ENCODE measurements at places on chromosomes 5 and 9.
A peak's percentile ranks its signal among the peaks of the same experiment; 100 is the strongest.

GRCh38 chr9:87749335-87750035 is 23.6 kb downstream of the CTSL start:
- no peak for DNase-seq

GRCh38 chr9:121945281-121945680 is 147.8 kb downstream of the TTLL11 start:
- no peak for DNase-seq

GRCh38 chr5:125263356-125263755 is 516.9 kb upstream of the ZNF608 start:
- DNase-seq = no peak

- DNase-seq = no peak
Measured at GRCh38 chr9:95852059-95853032, 23.1 kb upstream of the ERCC6L2 start.

DNA sequence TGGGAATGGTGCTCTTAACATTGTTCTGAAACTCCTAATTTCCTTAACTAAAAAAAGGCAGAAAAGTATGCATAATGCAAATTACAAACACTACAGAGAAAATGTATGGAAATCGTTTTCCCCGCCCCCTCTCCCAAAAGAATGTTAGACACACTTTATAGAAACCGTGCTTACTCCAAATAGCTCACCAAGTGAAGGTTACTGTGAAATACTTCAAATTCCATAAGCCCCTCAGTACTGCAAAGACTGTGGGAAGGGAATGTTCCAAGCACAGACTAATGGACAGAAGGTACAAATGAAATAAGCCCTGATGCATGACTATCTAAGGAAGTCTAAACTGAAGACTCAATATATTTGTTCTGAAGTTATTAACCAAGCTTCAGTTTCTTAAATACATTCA is 12.5 kb downstream of the MAPKAP1 start:
- no peak for DNase-seq

- DNase-seq = no peak
Measured at GRCh38 chr5:113489299-113489698, 1.0 kb upstream of the MCC start.

- DNase-seq = no peak
Measured at GRCh38 chr9:1383899-1384455, 333.8 kb downstream of the DMRT2 start.

- DNase-seq = no peak
Measured at GRCh38 chr5:79878721-79879336, 112.2 kb downstream of the MTX3 start.

- no peak for DNase-seq
Measured at GRCh38 chr9:126720661-126721563, 83.9 kb upstream of the ZBTB43 start.

- DNase-seq = peak; percentile 37
Measured at GRCh38 chr9:34988218-34989002, 1.1 kb upstream of the DNAJB5 start.

DNA sequence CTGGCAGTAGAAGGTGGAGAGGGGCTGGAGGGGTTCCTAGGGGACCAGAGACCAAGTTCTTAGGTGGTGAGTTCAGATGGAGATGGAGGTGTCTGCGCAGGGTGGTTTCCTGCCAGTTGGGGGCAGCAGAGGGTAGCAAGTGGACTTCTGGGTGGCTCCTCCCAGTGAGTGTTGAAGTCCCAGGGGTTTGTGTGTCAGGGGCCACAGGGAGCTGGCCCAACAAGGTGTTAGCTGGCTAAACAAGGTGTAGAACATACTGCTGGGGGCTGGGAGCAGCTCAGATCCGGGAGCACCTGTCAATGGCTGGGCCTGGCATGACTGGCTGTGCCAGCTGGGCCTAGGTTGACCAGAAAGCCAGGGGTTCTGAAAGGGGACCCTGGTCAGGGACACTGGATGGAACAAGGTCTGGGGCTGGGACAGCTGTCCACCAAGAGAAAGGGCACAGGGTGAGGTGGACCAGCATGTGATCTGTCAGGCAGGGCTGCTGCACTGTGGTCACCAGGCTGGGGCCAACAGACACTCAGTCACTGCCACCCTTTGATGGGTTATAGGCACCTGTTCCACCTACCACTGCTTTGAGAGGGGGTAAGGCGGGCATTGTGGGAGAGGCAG is 35.6 kb downstream of the DAB2IP start:
- no peak for DNase-seq

Measured in stimulated activated CD4-positive, alpha-beta T cell treated with anti-CD3 and anti-CD28 coated beads, Interleukin-12 subunit alpha, Interleukin-12 subunit beta, amount 100 ng/mL, for 24 hours (primary cell).